ENCODE measurements at places on chromosomes 12 and 14.

GRCh38 chr12:131561051-131561450 is 149.8 kb upstream of the SFSWAP start:
- DNase-seq, result no peak

DNA sequence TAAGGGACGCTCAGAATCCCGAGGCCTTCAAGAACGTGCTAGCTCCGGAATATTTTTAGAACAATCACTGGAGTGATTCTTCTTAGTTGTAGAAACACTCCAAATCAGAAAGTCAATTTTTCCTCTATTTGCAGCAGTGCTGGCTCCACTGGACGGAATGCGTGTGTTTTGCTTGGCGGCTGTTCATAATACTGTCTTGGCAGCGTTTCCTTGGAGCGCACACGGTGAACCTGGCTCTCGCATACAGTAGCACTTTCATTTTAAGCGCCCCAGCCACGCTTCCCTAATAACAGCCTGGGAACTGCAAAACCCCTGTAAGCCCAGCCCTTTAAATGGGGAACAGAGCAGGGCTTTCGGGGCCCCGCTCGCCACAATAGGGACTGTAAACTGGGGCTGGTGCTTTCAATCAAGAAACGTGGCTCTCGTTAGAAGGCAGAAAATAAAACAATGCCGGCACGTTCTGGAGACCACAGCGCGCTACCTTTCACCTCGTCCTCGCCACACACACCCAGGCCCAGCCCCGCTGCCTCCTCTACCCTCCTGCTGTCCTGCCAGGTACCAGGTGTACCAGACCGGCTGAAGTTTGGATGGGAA is 79.9 kb downstream of the BCL11B start:
- peak; percentile 57 for DNase-seq

- no peak for DNase-seq
Measured at GRCh38 chr12:75666939-75667334, 155.5 kb upstream of the KRR1 start.

DNA sequence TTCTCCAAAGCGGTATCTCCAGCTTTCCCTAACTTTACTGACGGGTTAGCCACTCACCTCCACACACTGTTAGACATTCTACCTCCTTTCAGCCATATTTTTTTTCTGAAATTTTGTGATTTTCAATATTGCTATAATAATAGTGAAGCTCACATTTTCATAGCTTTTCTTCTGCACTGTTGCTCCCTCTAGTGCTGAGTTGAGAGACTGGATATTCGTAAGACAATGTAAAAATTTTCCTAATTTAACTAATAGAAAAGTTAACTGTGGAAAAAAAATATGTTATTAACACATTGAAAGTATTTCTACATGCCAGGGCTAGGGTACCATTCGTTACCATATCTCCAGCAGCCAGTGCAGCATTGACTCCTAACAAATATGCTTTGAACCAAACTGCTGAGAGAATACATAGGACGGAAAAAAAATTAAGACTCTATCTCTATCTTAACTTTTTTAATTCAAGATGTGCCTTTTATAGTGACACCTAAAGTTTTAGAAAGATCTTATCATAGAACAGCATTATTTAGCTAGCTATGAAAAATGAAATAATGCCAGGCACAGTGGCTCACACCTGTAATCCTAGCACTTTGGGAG is 48.7 kb upstream of the ABCC9 start:
- no peak for DNase-seq

DNA sequence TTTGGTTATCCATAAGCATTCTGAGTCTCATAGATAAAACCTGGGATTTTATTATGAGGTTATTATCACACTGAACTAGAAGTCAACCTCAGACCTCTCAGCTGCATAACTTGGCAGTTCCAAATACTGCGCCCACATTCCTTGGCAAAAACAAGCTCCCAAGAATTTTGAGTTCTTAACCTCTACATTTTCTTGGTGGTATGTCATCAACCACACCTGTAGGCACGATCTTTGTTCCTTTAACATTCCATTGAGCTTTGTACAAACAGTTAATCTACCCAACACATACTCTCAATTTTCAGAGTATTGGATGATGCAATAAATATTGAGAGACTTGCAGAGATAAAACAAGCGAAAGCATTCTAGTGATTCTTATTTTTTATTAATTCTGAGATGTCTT is 371.8 kb upstream of the PRICKLE1 start:
- no peak for DNase-seq
